Caudate nucleus (tissue), 63 donors: ENCODE measurements at places on chromosomes 1 and 21.

- no peak for DNase-seq
Measured at GRCh38 chr1:153794624-153795329, 19.6 kb downstream of the SLC27A3 start.

GRCh38 chr21:45372732-45373355, 32.1 kb upstream of the COL18A1 start:
- DNase-seq = no peak

DNA sequence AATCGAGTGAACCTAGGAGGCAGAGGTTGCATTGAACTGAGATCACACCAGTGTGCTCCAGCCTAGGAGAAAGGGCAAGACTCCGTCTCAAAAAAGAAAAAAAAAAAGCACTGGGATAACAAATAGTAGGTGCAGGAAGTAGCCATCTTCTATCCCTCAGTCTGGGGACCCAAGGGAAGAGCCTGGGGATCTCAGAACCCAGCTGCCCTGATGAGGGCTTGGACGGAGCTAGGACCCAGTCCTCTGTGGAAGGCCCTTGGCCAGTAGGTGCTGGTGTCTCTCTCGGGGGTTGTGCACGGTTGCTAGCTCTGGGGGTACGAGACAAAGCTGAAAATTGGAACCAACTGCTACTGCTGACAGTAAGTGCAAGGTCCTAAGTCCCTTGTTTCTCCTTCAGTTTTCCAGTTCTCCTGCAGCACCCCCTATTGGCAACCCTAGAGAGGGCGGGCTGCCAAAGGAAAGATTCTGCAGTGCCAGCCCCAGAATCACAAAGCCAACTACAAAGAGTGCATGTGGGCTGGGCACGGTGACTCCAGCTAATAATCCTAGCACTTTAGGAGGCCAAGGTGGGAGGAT, 57.6 kb upstream of the KIF1B start:
- DNase-seq = peak; percentile 35

GRCh38 chr1:30598571-30599114, 124.7 kb downstream of the MATN1 start:
- DNase-seq = no peak

- DNase-seq = no peak
Measured at GRCh38 chr1:35925741-35926140, 5.2 kb upstream of the AGO3 start.

GRCh38 chr1:58005212-58005611, 541.3 kb downstream of the OMA1 start:
- no peak for DNase-seq

DNA sequence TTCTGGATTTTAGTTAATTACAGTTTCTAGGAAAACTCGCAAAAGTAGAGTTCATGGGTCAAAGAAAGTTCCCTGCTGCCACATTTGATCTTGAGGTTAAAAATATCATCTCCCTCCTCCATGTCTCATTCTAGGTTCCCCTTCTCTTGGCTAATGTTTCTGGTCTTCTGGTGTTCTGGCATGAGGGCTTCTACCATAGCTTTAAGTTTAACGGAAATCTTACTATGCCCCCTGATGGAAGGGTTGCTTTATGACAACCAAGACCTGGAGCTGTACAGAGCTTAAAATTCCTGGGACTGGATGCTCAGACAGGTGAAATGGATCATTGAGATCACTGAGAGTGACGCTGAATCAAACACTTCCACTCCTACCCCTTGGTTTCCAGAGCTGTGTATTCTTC, 1881.7 kb downstream of the MRPL39 start:
- DNase-seq = no peak

DNA sequence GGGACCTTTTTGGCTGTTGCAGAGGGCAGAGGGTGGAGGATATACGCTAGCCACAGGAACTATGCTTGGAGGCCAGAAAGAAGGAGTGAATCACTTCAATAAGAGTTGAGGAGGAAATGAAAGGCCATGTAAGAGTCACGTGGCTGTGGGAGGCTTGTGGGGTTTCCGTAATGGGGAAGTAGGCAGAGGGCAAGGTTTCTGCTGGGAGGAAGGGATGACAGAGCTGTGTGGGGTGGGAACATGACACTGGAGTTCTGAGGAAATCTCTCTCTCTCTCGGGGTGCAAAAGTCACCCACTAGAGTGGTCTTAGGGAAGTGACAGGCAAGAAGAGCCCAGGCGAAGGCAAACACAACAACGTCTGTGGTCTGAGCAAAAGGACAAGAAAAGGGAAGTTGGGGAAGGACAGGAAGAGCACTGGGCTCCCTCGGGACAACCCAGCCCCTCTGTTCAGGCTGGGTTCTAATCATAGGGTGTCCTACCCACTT, 3.9 kb upstream of the CD1C start:
- DNase-seq = no peak
